ENCODE measurements at places on chromosomes 1 and 21. TPM values are rescaled to one million over a fixed set of nuclear protein-coding genes. Genes with fewer than 3 reads are reported as not detected.
A peak's percentile ranks its signal among the peaks of the same experiment; 100 is the strongest.

GRCh38 chr1:83495560-83495959 lies 503.4 kb downstream of the TTLL7 start:
- DNase-seq, result no peak

The ESRRG gene
- not detected for total RNA-seq

The RHD gene
- total RNA-seq, result not detected

The PBX1 gene
- 20.1 TPM for total RNA-seq

The PM20D1 gene
- not detected for total RNA-seq

The SMG7 gene
- 31.7 TPM for total RNA-seq

GRCh38 chr1:156690675-156691036 lies 13.4 kb upstream of the NES start:
- no peak for DNase-seq

The FCGR3A gene
- not detected for total RNA-seq

The GNAT2 gene
- not detected for total RNA-seq

- no peak for DNase-seq
Measured at GRCh38 chr1:86505564-86505902, 36.8 kb downstream of the CLCA1 start.

GRCh38 chr1:147273409-147274336 lies 31.2 kb downstream of the CHD1L start:
- DNase-seq, result peak; percentile 78

The UBAP2L gene
- total RNA-seq, result 101 TPM

- no peak for DNase-seq
Measured at GRCh38 chr1:89986020-89986419, 8.9 kb upstream of the ZNF326 start.

GRCh38 chr1:213429642-213430041 lies 378.6 kb downstream of the RPS6KC1 start:
- no peak for DNase-seq

GRCh38 chr1:200363264-200363933 lies 46.4 kb downstream of the ZNF281 start:
- DNase-seq, result peak; percentile 67

The SOX13 gene
- 12.6 TPM for total RNA-seq

- no peak for DNase-seq
Measured at GRCh38 chr21:33355996-33356395, 31.2 kb downstream of the IFNAR1 start.

GRCh38 chr1:153494976-153495535 lies 34.6 kb upstream of the S100A7 start:
- DNase-seq, result peak; percentile 52

DNA sequence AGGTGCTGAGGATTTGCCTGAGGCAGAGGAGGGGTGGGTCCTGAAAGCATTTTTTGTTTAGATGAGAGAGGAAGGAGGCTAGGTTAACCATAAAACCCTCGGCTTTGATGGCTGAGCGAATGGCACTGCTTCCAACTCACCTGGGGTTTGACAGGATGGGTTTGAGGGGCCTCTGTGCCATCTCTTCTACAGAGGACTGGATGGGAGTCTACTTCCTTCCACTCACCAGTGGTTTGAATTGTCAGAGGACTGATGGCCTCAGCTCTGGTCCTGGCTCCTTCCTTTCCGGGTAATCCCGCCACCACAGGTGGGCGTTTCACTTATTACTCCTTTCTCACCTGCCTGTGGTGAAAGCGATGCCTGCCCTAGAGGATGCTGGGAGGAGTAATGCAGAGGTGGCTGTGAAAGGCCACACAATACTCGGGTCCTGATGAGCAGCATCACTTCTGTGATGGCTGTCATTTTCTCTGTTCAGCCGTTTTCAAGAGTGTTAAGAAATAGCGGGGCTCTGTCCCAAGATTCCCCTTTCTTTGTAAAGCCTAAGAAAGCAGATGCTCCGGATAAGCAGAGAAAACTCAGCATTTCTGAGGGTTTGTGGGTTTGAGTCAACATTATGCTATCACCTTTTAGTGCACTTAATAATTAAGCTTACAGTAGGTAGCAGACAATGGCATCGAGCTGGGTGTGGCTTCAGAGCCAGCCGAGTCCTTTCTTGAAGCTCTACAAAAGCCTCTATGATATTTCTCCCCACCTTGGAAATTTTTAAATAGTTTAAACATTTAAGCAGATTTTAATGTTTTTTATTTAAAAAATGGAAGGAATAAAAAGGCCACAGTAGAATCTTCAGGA lies 220.7 kb downstream of the HLX start:
- DNase-seq, result no peak

The IFI6 gene
- 3,501 TPM for total RNA-seq

The OVAAL gene
- 0.05 TPM for total RNA-seq

The MYOG gene
- total RNA-seq, result not detected

- no peak for DNase-seq
Measured at GRCh38 chr1:236494586-236495466, 29.0 kb upstream of the LGALS8 start.

DNA sequence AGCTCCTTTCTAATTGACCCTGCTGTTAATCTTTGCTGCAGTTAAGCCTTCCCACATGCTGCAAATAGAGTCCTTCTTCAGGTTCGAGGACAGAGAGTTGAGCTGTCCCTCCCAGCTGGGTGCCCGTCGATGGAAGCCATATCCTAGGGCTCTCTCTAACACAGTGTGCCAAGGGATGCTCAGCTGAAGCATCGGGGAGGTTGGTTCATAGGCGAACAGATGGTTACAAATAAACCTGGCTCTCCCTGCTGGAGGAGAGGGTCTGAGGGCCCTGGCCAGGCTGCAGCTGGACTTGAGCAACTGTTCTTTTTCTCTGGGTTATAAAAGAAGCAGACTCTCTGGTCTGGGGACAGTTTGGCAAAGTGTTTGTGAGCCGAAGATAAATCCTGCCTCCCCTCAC lies 120.3 kb upstream of the C8B start:
- no peak for DNase-seq

The RAB42 gene
- total RNA-seq, result 3.2 TPM

The KLHL21 gene
- 14.4 TPM for total RNA-seq

The GPR37L1 gene
- total RNA-seq, result not detected

The NEGR1 gene
- 1.3 TPM for total RNA-seq

The SYT14 gene
- total RNA-seq, result 3.7 TPM

DNA sequence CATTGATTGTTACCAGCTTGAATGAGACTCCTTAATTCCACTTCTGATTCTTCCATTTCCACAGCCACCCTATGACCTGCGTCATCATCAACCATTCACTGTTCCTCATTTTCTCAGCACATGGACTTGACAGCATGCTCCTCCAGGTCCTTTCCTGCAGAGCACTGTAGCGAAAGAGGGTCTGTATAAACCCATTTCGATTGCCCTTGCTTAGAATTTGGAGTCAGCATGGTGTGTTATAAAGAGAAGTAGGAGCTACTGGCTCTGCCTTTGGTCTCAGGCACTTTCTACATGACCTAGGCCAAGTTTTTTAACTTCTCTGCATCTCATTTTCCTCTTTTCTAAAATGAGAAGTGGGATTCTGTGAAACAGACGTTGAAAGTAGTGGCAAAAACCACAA lies 133.8 kb downstream of the AK5 start:
- DNase-seq, result no peak

- DNase-seq, result no peak
Measured at GRCh38 chr1:119898530-119898929, 2.2 kb upstream of the ADAM30 start.

GRCh38 chr1:213260311-213261075 lies 209.5 kb downstream of the RPS6KC1 start:
- no peak for DNase-seq

- peak; percentile 74 for DNase-seq
Measured at GRCh38 chr1:241156231-241156965, 200.6 kb downstream of the RGS7 start.

- DNase-seq, result no peak
Measured at GRCh38 chr1:239575113-239575512, 188.7 kb downstream of the CHRM3 start.

The C1orf21 gene
- total RNA-seq, result 27.2 TPM

- no peak for DNase-seq
Measured at GRCh38 chr1:151266315-151266714, 11.8 kb downstream of the PSMD4 start.

DNA sequence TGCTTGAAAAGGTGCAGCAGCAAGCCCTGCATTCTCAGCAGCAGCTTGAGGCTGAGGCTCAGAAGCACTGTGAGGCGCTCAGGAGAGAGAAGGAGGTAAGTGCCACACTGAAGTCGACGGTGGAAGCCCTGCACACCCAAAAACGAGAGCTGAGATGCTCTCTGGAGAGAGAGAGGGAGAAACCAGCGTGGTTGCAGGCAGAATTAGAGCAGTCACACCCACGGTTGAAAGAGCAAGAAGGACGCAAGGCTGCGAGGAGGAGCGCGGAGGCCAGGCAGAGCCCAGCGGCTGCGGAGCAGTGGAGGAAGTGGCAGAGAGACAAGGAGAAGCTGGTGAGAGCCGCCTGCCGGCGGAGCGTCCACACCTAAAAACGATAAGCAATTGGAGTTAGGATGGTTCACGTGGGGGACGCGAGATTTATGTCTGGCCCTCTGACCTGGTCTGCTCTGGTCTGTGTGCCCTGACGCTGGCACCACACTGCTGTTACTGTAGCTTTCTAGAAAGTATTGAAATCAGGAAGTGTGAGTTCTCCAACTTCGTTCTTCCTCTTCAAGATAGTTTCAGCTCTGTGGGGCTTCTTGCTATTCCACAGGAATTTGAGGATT lies 26.7 kb upstream of the DIP2A start:
- no peak for DNase-seq

The NBPF8 gene
- 8.8 TPM for total RNA-seq

The SVBP gene
- total RNA-seq, result 35.4 TPM

The COA6 gene
- 63.8 TPM for total RNA-seq

The CLCA1 gene
- not detected for total RNA-seq

The DMRTA2 gene
- 1.4 TPM for total RNA-seq

The CLDN17 gene
- not detected for total RNA-seq

GRCh38 chr1:236865818-236866155 lies 70.7 kb downstream of the MTR start:
- no peak for DNase-seq

DNA sequence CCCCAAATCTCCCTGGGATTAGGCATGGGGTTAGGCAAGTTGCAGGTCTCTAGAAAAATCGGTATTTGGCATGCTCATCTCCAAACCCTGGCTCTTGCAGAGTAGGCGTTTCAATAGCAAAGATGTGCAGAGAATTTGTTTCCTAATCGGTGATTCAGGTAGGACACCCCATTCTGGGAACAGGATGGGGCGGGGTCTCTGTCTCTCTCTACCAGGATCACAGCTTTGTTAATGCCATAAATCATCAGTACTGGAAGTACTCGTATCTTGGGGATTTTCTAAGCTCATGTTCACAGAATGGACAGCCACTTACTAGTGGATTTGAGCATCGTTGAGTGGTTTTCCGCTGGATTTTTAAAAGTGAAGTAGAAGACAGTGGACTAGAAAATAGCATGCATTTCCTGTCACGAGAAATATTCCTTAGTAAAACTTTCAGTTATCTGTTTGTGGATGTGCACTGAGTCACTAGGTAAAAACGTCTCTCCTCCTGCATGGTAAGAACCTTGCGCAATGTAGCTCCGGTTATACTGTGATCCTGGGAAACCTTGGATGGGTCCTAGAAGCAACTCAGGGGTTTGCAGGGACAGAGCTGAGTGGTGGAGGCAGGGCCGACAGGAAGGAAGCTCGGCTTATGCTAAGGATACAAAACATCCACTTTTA lies 5.1 kb downstream of the TMEM51 start:
- peak; percentile 90 for DNase-seq

- DNase-seq, result peak; percentile 17
Measured at GRCh38 chr1:29417147-29417858, 181.0 kb downstream of the PTPRU start.

GRCh38 chr21:25426580-25426979 lies 180.7 kb downstream of the MRPL39 start:
- no peak for DNase-seq

- peak; percentile 35 for DNase-seq
Measured at GRCh38 chr1:155004352-155005075, 1.9 kb downstream of the ZBTB7B start.

DNA sequence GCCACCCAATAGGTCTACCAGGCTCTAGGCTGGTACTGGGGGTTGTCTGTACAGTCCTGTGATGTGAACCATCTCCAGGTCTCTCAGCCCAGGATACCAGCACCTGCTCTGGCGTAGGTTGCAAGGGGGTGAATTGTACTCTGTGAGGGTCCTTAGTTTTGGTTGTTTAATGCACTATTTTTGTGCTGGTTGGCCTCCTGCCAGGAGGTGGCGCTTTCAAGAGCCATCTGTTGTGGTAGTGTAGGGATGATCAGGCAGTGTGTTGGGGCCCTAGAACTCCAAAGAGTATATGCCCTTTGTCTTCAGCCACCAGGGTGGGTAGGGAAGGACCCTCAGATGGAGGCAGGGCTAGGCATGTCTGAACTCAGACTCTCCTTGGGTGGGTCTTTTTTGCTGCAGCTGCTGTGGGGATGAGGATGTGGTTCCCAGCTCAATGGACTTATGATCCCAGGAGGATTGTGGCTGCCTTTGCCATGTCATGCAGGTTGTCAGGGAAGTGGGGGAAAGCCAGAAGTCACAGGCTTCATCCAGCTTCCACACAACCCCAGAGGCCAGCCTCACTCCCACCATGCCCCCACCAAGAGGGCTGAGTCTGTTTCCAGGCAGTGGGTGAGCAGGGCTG lies 301.8 kb upstream of the CHRM3 start:
- DNase-seq, result no peak

DNA sequence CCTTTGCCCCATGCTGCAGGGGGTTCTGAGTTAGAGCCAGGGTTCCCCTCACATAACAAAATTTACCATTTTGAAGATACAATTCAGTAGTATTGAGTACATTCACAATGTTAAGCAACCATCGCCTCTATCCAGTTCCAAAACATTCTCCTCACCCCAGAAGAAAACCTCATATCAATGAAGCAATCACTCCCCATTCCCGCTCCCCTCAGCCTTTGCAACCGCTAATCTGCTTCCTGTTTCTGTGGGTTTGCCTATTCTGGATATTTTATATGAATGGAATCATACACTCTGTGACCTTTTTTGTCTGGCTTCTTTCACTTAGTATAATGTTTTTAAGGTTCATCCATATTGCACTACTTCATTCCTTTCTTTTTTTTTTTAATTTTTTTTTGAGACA lies 32.9 kb downstream of the SERINC2 start:
- no peak for DNase-seq

DNA sequence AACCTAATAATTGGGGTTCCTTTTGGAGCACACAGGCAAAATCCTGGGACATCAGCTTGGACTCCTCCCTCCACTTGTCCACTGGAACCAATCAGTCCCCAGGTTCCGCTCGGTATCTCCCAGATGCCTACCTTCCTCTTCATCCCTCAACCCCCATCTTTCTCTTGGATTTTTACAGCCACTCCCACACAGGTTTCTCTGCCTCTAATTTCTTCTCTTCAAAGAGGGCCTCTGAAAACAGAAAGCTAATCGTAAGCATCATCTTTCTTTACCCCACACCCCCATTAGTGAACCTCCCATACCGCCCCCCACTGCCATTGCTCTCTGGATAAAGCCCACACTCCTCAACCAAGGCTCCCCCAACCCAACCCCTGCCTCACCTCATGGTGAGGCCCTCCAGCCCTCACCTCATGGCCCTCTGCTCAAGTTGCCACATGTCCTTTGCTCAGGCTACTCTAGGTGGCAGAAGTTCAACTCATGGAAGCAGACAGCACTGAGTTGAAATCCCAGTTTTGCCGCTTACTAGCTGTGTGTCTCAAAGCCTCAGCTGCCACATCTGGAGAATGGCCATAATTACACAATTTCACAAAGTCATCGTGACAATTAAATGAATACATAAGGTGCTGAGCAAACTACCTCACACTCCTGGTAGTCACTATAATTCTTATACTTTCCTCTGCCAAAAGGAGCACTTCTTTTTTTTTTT lies 18.1 kb upstream of the WASF2 start:
- DNase-seq, result no peak

The PTPN22 gene
- 1.7 TPM for total RNA-seq

All from M059J (cell line).